Osteoblast (primary cell): ENCODE measurements at places on chromosomes 5 and 9. TPM values are rescaled to one million over a fixed set of nuclear protein-coding genes. Genes with fewer than 3 reads are reported as not detected.

DNA sequence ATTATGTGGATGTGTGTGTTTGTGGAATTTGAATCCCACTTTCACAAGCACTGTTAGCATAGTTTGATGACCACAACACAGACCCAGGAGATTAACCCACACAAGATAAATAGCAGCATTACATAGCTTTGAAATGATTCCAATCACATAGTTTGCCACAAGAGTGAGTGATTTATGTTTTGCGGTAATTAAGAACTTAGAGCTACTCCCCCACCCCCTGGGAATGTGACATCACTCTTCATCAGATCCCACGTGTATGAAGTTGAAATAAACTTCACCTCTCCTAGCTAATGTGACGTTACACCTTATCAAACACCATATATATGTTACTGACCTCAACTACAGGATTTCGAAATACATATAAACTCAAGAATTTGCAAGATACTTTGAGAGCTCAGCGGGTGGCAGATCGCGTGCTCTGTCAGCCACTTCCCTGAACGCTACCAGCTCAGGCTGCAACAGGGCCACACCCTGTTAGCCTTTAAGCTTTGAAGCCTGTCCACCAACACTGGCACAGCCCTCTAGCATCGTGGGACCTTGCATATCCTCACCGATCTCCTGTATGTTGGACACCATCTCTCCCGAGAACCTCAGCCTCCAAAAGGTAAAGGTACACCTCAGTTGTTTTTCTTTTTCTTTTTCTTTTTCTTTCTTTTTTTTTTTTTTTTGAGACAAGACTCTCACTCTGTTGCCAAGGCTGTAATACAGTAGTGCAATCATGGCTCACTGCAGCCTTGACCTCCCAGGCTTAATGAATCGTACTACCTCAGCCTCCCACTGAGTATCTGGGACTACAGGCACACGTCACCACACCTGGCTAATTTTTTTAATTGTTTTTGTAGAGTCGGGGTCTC is 1.7 kb upstream of the AGTPBP1 start:
- no peak for DNase-seq

GRCh38 chr5:1840741-1841521 is 39.7 kb downstream of the NDUFS6 start:
- DNase-seq, result peak; percentile 67

DNA sequence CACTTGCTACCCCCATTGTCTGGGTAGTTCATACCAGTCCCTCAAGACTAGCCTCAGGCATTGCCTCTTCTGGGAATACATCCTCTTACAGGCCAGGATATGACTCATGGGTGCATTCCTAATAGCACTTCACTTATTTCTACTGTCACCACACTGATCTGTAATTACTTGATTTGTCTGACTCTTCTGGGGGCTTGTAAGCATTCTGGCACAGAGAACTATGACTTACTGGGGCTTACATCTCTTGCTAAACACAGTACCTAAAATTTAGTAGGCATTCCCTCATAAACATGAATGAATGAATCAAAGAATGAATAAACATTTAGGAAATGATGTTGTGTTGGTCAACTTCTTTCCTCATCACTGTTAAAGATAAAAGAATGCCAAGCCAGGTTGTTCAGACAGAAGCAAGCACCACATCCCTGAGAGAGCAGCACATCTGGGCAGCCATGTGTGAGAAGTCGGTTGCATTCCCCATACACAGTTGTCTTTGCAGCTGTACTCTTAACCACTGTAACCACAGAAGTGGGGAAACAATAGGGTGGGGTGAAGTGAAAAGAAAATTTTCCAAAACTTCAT is 27.6 kb downstream of the IL7R start:
- no peak for DNase-seq

GRCh38 chr9:107813287-107813686 is 323.7 kb upstream of the KLF4 start:
- no peak for DNase-seq

- DNase-seq, result no peak
These were observed 154.9 kb downstream of the TENT4A start for GRCh38 chr5:6868171-6868570.

Gene LHFPL2
- total RNA-seq, result 63.6 and 64.4 TPM in 2 replicates

DNA sequence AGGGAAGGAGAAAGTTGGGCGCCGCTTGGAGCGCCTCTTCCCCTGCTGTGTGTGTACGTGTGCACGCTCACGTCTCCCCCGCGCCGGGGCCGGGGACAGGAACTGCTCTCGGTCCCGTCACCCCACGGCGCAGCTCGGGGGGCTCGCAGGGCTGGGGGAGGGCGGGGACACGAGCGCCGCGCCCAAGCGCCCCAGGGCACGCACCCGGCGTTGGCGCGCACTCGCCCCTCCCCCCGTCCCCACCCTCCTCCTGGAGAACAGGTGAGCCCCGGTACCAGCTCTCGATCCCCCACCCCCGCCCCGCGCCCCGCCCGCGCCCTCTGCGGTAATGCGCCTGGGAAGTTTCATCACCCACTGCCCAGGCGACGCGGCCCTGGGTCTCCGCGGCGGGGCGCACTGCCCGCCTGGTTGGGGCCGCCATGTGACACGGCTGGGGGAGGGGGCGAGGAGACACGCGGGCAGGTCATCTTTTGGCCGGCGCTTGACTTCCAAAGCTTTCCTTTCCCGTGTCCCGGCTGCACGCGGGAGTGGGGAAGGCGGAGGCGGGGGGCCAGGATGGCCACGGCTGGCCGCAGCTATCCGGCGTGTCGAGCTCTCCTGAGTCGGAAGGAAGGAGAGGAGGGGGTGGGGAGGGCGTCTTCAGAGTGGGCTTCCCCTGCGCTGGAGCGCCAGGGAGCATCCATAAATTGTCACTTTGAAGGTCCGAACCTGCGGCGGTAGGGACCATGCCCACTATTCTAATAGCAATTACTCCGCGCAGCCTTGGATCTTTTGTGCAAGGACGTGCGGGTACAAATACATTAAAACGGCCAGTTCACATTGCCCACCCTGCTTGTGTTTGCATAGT is 1.5 kb upstream of the STC2 start:
- peak; percentile 87 for DNase-seq

DNA sequence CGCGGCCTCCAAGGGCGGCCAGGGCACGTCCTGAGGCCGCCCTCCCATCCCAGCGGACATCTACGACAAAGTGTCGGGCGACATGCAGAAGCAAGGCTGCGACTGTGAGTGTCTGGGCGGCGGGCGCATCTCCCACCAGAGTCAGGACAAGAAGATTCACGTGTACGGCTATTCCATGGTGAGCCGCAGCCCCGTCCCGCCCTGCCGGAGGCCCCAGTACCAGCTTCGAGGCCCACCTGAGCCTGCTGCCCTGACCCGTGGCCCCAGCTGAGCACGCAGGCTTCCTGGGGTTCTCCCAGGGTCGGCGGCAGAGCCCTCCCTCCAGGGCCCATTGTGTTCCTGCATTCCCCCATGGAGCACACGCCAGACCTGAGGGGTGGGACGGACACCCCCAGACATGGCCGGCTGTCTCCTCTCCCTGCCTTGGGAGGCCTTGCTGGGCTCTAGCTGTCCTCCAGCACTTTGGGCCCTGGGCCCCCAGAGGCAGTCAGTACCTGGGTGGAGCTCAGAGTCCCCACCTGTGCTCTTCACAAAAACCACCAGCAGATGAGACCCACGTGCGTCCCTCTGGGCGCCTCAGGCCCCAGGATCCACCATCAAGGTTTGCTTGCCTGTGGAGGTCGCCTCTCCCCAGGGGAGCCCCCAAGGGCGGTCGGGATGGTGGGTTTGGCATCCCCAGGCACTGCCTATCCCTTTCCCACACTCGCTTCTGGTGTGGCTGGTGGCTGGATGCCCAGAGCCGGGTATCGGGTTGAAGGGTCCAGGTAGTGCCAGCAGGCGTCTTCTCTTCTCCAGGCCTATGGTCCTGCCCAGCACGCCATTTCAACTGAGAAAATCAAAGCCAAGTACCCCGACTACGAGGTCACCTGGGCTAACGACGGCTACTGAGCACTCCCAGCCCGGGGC is 1.0 kb downstream of the PHPT1 start:
- no peak for DNase-seq

Gene SLC36A2
- total RNA-seq, result not detected in 2 replicates

Gene SPATA31E1
- under 0.01 TPM in 1 of 2 replicates, not detected in the other for total RNA-seq

- no peak for DNase-seq
These were observed 634.8 kb upstream of the FAM174A start for GRCh38 chr5:99900302-99900852.

Gene AIF1L
- under 0.01 TPM in 1 of 2 replicates, not detected in the other for total RNA-seq

Gene OR1J4
- not detected in 2 replicates for total RNA-seq

DNA sequence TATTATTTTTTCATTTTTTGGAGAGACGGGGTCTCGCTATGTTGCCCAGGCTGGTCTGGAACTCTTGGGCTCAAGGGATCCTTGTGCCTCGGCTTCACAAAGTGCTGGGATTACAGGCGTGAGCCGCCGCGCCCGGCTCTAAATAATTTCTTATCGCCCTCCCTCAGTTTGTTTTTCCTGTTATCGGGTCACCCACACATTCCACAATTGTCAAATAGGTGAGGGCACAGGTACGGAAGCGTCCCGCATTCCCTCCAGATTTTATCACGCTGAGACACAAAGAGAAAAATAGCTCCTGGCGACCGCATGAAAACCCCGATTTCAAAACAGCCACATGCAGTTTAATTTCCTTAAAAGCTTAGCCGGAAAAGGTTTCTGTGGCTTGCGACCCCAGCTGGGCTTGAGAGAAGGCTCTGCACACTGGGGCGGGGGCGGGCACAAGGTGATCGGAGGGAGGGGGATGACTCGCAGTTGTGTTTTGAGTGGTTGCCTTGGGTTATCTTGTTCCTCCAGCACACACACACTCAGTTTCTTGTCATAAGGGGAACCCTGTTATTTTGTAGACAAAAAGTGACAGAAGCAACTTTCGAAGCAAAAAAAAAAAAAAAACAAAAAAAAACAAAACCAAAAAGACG is 717 bp upstream of the IQGAP2 start:
- peak; percentile 21 for DNase-seq

DNA sequence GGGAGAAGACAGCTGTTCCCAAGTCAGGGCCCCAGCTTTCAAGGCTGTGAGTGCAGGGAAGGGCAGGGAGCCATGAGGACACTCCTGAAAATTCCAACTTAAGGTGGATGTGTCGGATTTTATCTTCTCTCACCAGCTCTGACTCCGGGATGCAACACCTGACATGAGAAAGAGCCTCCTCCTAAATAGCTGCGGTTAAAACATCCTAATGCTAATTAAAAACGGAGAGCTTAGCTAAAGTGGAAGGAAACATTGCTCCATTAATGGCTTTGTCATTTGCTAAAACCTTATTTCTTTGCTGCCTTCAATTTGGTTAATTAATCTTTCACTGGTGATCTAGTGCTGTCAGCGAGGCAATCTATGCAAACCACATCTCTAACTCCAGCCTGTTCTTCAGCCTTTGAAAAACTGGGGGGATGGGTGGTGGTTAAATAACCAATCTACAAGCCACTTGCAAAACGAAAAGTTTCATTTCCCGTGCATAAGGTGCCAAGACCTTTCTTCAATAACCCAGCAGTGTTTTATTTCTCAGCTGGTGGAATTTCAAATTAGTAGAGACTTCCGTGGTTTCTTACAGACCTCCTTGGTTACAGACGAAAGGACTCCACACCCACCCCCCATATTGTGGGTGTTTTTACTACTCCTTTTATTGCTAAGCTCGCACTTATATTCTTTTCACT is 379.6 kb downstream of the MLLT3 start:
- no peak for DNase-seq

- DNase-seq, result no peak
These were observed 53.8 kb downstream of the HRH2 start for GRCh38 chr5:175711472-175712312.

- DNase-seq, result no peak
These were observed 24.9 kb downstream of the FRMPD1 start for GRCh38 chr9:37675661-37676060.

Gene UBTD2
- total RNA-seq, result 37.6 and 38.3 TPM in 2 replicates

- DNase-seq, result no peak
These were observed 181.6 kb upstream of the FST start for GRCh38 chr5:53298841-53299240.

DNA sequence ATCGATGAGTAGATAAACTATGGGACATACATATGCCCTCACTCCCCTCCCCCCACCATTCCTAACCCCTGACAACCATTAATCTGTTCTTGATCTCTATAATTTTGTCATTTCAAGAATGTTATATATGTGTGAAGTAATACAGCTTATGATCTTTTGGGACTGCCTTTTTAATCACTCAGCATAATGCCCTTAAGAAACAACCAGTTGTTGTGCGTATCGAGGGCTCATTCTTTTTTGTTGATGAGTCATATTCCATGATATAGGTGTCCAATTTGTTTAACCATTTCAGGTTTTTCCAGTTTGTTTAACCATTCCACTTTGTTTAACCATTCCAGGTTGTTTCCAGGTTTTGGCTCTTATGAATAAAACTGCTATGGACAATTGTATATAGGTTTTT is 75.6 kb downstream of the ARHGEF28 start:
- DNase-seq, result no peak

GRCh38 chr9:120710110-120710981 is 3.9 kb downstream of the MEGF9 start:
- DNase-seq, result peak; percentile 85

- DNase-seq, result no peak
These were observed 229.3 kb downstream of the GOLPH3 start for GRCh38 chr5:31944684-31945445.

- DNase-seq, result peak; percentile 60
These were observed 444.7 kb downstream of the HINT1 start for GRCh38 chr5:130720355-130720754.

Gene GHR
- 5.4 and 5.6 TPM in 2 replicates for total RNA-seq

DNA sequence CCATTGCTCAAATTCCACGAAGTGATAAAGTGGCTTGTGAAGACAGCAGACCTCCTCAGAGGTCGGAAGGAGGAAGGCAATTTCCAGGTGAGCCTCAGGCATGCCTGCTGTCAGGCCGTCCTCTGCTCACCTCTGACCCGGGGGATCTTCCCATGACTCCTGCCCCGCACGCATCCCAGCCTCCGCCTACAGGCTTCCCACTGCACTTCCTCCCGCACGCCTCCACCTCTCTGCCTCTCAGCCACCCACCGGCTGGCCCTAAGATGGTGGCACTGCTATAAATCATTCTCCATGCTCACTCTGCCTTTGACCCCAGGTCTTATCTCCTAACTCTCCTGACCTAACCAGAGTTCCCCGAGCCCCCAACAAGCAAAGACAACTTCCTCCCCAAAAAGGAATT is 49.4 kb upstream of the DNAH5 start:
- DNase-seq, result no peak

DNA sequence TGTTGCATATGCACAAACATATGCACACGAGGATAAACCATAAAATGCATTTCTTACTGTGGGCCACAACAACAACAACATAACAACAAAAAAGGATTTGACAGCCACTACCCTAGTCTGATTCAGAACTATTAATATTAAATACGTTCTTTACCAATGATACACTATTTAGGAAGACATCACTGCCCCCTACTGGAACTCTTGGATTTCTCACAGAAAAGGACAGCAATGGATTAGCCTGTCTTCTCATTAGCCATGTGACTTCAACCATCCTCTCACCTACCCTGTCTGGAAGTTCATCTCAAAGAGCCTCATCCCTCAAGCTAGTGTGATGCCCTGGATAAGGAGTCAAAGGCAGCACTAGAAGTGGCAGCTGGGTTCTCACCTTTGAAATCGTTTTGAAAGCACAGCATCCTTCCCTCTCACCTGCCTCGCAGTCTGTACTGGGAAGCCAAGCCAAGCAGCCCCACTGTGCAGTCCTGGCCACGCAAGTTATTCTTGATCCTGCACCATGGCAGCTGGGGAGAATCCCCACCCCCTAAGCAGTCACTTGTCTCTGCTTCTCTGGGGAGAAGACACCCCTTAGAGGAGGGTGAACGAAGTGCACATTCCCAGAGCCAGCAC is 64.6 kb downstream of the SH3TC2 start:
- no peak for DNase-seq

GRCh38 chr5:76494201-76494600 is 91.1 kb downstream of the IQGAP2 start:
- DNase-seq, result no peak

Gene MLANA
- under 0.01 TPM in 1 of 2 replicates, not detected in the other for total RNA-seq
